ENCODE measurements at places on chromosomes 12 and 14. TPM values are rescaled to one million over a fixed set of nuclear protein-coding genes. Genes with fewer than 3 reads are reported as not detected.

GRCh38 chr12:3418609-3419390, 72.2 kb upstream of the PRMT8 start:
- no peaks in the 10 kb centered on the region for H3K4me1 ChIP-seq
- no peak overlapping the region for H3K4me3 ChIP-seq
- no peak overlapping the region for H3K27ac ChIP-seq
- no peaks in the 10 kb centered on the region for H3K36me3 ChIP-seq
- no peak for DNase-seq

DNA sequence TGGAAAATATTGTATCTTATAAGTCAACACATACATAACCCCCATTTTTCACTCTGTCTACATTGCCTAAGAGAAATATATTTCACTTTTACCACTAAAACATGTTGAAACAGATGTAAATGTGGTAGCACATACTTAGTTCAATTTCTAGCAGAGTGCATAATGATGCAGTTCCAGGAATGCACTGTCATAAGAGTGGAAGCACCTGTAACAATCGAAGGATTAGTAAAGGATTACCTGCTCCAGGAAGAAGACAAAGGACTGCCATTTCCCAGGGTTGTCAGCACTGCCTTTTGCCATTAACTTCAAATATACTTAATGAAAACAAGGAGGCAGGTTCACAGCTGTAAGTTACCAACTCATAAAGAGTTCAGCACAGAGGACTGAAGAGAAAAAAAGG, 24.6 kb downstream of the DAD1 start:
- DNase-seq, result no peak
- H3K36me3 ChIP-seq, result peaks cover 18% of the 10 kb centered on the region
- H3K4me3 ChIP-seq, result peak overlapping the region; percentile 41
- H3K27me3 ChIP-seq, result no peaks in the 10 kb centered on the region
- peaks cover 84% of the 10 kb centered on the region for H3K4me1 ChIP-seq
- peak overlapping the region; percentile 85 for H3K27ac ChIP-seq

DNA sequence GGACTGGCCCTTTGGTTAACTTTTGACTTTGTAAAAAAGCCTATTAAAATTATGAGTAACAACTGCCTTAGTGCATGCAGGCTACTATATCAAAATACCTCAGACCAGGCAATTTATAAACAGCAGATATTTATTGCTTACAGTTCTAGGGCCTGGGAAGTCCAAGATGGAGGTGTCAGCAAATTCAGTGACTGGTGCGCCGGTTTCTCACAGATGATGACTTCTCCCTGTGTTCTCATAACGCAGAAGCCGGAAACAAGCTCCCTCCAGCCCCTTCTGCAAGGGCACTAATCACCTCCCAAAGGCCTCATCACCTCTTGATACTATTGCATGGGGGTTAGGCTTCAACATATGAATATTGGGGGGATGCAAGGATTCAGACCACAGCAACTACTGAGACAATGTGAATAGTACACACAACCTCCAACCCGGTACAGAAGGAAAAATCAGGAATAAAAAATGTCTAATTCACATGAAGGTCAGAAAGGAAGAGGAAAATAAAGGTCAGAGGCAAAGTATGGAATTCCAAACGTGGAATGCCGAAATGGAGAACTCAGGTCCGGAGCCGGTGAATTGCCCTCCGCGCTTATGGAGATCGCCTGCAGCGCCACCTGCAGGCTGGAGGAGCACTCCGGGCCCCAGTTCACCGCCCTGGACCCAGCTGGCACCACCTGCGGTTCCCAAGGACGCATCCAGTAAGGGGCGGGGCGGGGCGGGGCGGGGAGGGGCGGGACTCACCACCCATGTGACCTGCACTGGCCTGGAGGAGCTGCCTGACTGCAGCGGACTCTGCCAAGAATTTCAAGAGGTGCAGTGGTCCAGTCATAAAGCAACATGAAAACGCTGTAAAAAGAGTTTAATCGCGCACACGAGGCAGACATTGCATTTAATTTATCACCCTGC, 203.4 kb downstream of the KIF26A start:
- no peak overlapping the region for H3K4me3 ChIP-seq
- H3K36me3 ChIP-seq, result no peaks in the 10 kb centered on the region
- peak; percentile 47 for DNase-seq
- H3K27me3 ChIP-seq, result peaks cover 13% of the 10 kb centered on the region
- no peaks in the 10 kb centered on the region for H3K4me1 ChIP-seq

GRCh38 chr12:108611884-108612415, 14.1 kb upstream of the TMEM119 start:
- H3K4me1 ChIP-seq, result peaks cover 23% of the 10 kb centered on the region
- H3K27me3 ChIP-seq, result no peaks in the 10 kb centered on the region
- peaks cover 14% of the 10 kb centered on the region for H3K36me3 ChIP-seq

Gene TNS2
- 1.9 TPM for total RNA-seq

Gene OASL
- total RNA-seq, result 43.7 TPM

DNA sequence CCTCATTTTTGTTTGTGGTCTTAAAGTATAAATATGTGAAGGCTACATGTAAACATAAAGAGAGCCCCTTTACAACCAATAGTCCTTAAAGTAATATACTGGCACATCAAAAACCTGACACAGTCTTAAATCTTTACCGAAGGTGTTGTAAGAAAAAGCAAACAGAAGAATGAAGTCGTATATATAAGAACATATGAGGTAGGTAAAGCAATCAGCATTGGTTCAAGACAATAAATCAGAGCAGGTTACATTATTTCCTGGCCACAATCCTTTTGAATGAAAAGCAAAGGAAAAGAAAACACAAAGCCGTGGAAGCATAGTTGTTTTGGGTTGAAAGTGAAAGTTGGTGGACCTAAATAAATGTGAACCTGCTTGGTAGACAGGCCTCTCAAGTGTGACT, 183.7 kb upstream of the STXBP6 start:
- H3K4me3 ChIP-seq, result no peak overlapping the region
- H3K36me3 ChIP-seq, result no peaks in the 10 kb centered on the region
- no peak for DNase-seq
- no peak overlapping the region for H3K27ac ChIP-seq
- H3K4me1 ChIP-seq, result no peaks in the 10 kb centered on the region

GRCh38 chr12:2641207-2641606, 153.6 kb upstream of the FKBP4 start:
- peaks cover 22% of the 10 kb centered on the region for H3K4me1 ChIP-seq
- H3K36me3 ChIP-seq, result no peaks in the 10 kb centered on the region
- no peak overlapping the region for H3K4me3 ChIP-seq

DNA sequence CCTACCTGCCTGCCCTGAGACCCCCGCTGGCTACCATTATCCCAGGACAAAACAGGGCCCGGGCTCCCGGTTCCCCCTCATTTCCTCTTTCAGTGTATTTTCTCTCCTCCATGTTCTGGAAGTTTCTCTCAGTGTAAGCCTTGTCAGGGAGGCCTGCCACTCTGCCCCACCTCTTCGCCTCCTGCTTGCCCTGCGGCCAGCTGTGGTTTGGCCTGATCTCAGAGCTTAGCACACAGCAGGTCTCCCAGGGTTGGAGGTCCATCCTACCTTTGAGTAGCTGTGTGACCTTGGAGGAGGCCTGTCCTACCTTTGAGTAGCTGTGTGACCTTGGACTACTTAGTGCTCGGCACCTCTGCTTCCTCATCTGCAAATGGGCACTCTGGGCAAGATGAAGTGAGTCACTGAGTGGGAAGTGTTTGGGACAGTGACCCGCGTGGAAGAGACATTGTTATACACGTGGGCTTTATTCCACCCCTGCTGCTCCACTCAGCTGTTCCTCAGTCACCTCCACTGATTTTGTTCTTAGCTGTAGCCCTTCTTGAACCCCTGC, 212.7 kb downstream of the ZFP36L1 start:
- peak overlapping the region; percentile 13 for H3K27ac ChIP-seq
- H3K36me3 ChIP-seq, result peaks cover 4% of the 10 kb centered on the region
- no peak for DNase-seq
- no peaks in the 10 kb centered on the region for H3K4me1 ChIP-seq
- H3K27me3 ChIP-seq, result no peaks in the 10 kb centered on the region
- H3K4me3 ChIP-seq, result no peak overlapping the region

All from activated naive CD8-positive, alpha-beta T cell treated with anti-CD3 and anti-CD28 coated beads, Interleukin-2, amount 10 ng/mL, durations not matched to agents 7 days and 5 days (primary cell).